ENCODE measurements at places on chromosomes 16 and 17.

GRCh38 chr17:69084911-69085310 is 24.2 kb upstream of the ABCA9 start:
- DNase-seq, result no peak

GRCh38 chr16:14175086-14175485 is 104.0 kb downstream of the MRTFB start:
- DNase-seq, result no peak

DNA sequence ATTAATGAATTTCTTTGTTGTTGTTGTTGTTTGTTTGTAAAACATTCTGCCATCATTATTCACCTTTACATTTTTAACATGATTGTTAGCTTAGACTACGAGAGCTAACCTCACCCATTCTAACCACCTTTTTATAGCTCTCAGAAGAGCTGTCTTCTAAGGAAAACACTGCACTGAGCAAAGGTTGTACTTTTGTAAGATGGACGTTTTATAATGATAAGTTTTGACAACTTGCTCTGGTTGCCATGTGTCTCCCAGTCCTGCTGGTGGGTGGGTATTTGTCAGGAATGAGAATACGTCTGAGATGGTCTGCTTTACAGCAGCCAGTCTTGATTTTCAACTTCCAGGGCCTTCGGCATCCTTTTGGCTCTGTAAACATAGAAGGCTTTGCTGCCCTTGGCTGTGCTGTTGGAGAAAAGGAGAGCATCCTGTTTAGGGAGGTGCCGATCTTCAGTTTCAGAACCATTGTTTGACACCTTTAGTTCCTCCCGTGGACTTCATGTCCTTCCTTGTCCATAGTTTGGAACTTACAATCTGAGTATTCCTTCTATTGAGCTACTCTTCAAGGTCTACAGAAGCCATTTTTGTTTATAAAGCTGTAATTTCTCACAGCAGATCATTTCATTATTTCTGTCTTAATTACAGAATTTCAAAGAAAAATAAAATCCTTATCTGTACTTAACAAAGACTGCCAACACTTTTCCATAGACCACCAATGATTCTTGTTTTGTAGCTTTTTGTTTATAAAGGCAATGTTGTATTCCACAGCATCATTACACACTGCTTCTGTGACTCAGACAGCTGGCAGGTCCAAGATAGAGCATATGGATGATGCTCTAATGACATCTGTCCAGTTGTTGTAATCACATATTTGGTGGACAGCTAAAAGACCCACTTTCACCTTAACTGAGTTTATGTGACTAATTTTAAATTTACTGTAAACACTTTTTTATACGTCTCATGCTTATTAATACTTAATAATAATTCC is 270.1 kb upstream of the TBX2 start:
- no peak for DNase-seq

DNA sequence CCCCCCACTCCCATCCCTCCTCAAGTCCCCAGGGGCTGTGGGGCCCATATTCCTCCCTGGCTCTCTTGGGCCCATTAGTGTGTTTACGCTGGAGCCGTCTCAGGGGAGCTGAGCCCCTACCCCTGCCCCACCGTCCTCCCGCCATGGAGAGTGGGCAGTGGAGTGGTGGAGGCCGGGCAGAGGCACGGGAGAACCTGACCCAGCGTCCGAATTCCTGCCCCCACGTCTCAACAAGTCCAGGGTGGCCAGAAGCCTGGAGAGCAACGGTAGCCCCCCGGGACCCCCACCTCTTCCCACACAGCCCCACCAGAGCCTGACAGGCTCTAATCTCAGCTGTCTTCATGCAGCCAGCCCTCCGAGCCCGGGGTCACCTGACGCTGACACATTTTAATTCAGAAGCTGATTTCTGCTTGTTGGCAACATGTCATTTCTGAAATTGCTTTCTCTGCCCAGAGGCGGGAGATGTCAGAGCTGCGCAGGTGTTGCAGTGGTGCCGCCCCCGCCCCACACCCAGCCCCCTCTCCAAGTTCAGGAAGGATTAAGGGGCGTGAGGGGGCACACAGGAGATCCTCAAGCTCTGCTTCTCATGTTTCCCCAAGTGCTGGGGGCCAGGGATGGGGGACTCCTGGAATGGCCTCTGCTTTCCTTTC is 32.6 kb downstream of the WNT9B start:
- no peak for DNase-seq

DNA sequence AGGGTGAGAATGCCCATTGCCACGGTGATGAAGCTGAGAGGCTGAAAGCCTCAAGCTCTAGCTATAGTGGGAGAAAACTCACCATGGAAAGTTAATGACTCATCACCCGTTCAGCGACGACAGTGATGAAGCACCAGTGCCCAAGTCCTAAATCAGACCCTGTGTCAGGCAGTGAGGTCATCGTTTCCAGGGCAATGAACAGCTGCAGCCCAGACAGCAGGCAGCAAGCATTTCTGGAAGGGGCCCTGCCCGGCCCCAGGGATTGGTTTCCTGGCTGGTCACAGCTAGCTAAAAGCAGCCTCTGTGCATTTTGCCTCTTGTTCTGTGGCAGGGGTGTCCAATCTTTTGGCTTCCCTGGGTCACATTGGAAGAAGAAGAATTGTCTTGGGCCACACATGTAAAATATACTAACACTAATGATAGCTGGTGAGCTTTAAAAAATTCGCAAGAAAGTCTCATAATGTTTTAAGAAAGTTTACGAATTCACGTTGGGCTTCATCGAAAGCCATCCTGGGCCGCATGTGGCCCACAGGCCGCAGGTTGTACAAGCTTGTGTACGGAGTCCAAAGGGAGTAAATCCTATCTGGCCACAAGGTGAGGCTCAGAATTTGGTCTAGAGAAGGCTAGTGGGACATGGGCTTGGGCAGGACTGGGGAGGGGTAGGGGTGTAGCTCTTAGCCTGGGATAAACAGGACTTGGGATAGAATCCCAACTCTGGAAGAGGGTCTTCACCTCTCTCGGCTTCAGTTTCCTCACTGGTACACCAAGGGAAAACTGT is 40.6 kb downstream of the MIS12 start:
- DNase-seq, result no peak

All from NCI-H1417 treated with DMSO at 0.1 percent for 48 hours (cell line).